ENCODE measurements at places on chromosomes 4 and X.
A peak's percentile ranks its signal among the peaks of the same experiment; 100 is the strongest.

DNA sequence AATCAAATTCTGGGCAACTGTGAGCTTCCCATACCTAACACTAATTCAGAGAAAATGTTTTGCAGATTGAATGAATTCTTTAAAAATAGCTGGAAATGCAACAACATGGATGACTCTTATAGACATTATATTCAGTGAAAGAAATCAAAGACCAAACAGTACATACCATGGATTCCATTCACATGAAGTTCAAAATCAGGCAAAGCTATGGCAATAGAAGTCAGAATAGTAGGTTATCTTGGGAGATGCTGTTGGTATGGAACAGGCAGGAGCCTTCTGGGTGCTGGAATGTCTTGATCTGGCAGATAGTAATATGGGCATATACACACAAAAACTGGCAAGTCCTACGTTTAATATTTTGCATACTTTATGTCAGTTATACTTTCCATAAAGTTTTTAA lies 25.5 kb upstream of the CBLL2 start:
- no peak for DNase-seq

DNA sequence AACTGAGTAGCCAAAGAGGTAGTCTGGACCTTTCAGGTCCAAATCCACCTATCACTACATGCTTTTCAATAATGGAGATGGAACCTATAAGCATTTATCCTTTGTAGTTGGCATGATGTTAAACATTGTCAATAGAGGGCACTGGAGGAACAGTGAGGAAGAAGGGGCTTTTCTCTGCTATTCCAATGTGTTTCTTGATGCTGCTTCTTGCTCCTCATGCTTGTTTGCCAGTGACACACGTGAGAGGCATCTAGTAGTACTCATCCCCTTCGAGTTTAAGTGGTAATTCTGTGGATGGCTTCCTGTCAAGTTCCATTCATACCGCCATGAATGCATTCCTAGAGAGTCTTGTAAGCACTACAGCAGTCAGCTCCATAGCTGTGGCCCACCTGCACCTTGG lies 84.0 kb downstream of the NAA11 start:
- no peak for DNase-seq

- DNase-seq = no peak
These were observed 55.4 kb downstream of the PKD2 start for GRCh38 chr4:88062843-88063242.

DNA sequence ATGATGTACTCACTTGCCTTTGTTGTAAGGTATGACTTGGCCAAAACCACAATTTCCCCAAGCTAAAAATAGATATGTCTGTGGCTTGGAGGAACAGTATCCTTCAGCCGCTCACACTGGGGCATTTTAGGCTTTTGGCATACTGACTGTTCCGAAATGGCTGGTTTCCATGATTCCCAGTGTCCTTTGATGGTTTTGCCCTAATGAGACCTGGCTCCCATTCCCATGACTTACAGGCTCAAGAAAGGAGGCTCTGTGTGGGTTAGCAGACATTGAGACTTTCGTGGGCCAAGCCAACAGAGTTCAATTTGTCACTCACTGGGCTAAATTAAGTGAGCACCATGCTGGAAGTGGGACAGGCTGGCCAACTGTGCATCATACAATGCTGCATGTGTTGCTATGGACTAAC lies 150.6 kb downstream of the CEP135 start:
- DNase-seq = no peak

- no peak for DNase-seq
These were observed 53.5 kb upstream of the PDE5A start for GRCh38 chr4:119682099-119682498.

DNA sequence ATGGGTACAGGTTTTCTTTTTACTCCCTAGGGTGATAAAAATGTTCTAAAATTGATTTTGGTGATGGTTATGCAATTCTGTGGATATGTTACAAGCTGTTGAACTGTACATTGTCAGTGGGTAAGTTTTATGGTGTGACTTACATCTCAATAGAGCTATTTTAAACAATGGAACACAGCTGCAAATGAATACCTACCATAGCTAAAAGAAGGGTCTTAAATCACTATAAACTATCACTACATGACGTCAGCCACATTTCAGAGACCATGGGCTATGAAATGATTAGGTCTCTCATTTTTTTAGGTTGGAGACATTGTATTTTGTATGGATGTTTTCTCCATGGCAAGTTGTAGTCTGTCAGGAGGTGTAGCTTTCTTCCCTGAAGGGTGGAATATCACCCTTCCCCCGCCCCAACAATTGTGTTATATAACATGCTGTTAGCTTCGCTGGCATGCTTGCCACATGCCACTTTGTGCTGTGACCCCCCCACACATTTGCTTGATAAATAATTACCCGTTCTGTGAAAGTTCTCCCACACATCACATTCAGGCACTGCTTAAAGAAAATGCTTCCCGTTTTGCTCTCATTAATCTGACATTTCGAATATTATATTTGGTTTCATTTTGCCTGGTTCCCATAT lies 159.7 kb downstream of the ARHGAP10 start:
- DNase-seq = no peak

DNA sequence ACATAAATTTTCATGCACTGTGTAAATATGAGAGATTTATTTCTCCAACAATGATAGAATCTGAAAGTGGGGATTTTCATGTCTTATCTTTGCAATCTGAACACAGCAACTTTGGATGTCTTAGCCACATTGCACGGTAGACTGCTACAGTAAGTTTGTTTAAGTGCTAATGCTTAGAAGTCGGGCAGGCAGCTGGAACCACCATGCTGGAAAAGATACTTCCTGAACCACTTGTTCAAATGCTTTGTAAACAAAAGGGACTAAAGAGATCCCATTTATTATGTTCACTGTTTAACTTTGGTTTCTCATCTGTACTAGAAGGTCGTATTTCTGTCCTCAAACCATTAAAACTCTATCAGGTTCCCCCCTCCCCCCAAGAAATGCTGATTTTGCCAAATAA lies 555.9 kb upstream of the DIPK2B start:
- DNase-seq = no peak

- no peak for DNase-seq
These were observed 51.0 kb upstream of the ENPP6 start for GRCh38 chr4:184268584-184269160.

DNA sequence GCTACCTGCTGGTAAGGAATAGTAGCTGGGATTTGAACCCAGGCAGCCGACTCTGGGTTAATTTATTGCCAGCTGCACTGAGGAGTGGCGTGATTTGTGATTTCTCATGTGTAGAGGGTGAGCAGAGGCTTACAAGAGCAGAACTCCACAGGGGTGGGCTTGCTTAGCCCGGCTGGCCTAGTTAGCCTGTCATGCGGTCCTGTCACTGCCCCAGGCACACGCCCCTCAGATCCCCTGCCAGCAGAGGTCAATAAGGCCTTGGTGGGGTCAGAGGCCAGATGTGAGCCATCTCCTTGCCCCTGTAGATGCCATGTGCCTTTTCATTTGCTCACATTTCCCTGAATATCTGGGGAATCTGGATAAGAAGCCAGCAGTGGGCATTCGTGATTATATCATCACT lies 13.4 kb downstream of the NSDHL start:
- DNase-seq = no peak

DNA sequence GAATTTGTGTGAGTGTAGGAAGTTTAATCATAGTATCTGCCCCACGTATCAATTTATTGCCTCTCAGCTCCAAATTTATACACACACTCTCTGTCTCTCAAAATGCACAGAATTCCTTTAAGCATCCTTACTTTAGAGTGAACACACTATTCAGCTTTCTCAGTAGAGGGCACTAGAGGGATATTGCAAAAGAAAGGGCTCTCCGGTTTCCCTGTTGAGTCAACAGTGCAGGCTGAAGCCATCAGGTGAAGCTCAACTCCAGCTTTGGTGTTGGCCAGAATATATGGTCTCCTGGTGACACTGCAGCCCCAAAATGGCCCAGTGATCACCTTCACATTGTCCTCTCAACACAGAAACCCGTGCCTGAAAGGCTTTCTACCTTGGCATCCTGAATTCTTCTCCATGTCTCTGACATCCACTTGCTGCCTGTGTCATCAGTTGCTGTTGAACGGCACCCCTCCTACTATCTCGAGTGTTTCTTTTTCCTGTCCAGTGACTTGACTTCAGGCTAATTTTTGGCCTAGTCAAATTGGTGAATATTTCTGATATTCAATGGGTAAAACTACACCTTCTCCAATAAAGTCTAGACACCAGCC lies 670.5 kb downstream of the GABRG1 start:
- peak; percentile 24 for DNase-seq

GRCh38 chr4:121243485-121243884 lies 79.4 kb upstream of the TNIP3 start:
- DNase-seq = no peak

GRCh38 chr4:167218022-167218608 lies 16.2 kb downstream of the SPOCK3 start:
- DNase-seq = no peak

GRCh38 chrX:52426810-52427209 lies 58.0 kb downstream of the XAGE2 start:
- DNase-seq = no peak

- no peak for DNase-seq
These were observed 1.4 kb downstream of the EDNRA start for GRCh38 chr4:147482281-147482680.

DNA sequence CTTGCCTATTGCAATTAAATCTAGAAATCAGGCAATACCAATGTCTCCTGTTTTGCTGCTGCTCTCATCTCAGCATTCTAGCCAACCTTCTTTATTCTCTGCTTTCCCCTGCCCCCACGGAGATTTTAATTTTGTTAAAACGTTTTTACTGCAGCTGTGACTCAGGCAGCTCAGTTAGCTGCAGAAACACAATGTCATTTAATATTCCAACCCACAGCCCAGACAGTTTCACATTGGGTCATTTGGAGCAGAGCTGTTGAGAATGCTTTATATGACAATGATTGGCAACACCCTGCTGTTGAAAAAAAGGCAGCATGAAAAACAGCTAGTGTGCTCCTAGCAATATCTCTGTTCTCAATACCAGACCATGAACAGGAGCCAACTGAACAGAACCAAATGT lies 12.6 kb upstream of the SLC10A4 start:
- no peak for DNase-seq

- no peak for DNase-seq
These were observed 12.6 kb downstream of the IBSP start for GRCh38 chr4:87811977-87812376.

GRCh38 chr4:181138116-181138515 lies 1105.1 kb upstream of the TENM3 start:
- DNase-seq = no peak

DNA sequence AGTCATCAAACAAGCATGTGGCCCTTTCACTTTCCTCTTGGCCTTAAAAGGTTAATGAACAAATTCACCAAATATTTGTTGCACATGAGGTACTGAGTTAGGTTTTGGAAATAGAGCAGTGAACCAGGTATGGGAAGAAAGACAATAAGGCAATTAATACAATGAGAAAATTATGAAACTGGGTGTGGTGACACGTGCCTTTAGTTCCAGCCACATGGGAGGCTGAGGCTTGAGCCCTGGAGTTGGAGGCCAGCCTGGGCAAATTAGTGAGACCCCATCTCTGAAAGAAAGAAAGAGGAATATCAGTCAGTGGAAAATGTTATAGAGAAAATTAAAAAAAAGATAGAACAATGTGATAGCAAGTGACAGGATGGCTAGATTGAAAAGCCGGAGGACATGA lies 8.1 kb downstream of the PHEX start:
- no peak for DNase-seq

DNA sequence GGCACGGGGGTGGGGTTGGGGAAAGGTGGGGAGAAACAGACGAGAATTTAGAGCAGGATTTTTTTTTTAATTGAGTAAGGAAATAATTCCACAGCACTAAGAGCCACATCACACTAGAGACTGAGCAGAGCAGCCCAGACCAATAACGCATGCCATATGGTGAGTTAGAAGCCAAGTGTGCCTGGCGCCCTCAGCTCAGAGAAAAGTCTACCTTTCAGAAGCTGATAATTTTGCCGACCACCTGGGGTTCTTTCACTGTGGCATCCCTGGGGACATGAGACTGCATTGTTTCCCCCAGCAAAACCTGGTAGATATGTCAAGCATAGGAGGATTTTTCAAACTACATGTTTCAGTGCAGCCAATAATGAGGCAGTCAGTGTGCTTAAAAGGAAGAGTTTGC lies 516.8 kb downstream of the SMARCA1 start:
- DNase-seq = no peak

- no peak for DNase-seq
These were observed 66.3 kb upstream of the MSN start for GRCh38 chrX:65601126-65601525.

DNA sequence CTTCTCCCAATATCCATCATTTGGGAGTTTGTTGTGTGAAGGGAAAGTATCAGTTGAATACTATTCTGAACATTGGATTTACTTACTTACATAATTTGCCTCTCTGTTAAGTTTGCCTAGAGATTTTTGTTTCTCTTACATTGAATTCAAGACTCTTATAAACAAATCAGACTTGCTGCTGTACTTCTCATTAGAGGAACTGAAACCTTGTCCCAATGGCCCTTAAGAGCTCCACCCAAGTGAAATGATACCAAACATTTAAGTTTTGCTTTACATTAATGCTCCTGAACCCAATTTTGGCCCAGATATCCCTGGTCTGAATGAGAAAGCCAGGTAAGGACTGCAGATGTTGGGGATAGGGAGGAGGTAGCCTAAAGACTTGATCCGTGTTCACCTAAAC lies 32.0 kb downstream of the HAND2 start:
- DNase-seq = no peak

- no peak for DNase-seq
These were observed 32.2 kb upstream of the NDST4 start for GRCh38 chr4:115145393-115146160.

DNA sequence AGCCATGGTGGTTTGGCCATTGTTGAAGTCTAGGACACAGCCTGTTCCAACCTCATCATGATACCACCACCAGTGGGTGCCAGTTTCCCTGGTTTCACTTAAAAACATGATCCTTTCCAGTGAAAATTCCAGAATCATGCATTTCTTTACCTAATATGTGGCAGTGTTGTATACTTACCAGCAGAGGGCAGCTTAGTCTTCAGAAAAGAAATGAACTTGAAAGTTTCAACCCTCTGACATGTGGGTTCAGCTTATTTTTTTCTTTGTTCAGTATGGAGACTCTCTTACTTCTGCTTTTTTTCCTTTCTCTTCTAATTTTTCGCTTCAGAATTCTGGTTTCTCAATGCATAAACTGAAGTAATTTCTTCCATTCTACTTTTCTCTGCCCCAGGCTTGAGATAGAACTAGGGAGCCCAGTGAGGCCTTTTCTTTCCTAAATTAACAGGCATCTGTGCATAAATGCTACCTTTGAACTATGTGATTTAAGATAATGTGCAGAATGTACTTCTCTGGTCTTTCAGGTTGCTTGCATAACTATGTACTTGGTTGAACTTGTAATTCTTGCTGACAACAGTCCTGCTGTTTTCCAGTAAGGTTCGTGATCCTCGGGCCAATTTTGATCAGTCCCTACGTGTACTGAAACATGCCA lies 10.7 kb downstream of the LIAS start:
- DNase-seq = peak; percentile 73

Measured in NCI-H526 treated with DMSO at 0.1 percent for 48 hours (cell line).